Neuronal stem cell (in vitro differentiated cells): ENCODE measurements at places on chromosomes 3 and 15.

GRCh38 chr3:152258448-152259393 is 10.0 kb upstream of the MBNL1 start:
- no peak for DNase-seq

- no peak for DNase-seq
These were observed 70.5 kb upstream of the ATP2C1 start for GRCh38 chr3:130823241-130823884.

GRCh38 chr3:43949594-43949993 is 258.9 kb downstream of the ABHD5 start:
- DNase-seq = no peak

- no peak for DNase-seq
These were observed 2.4 kb downstream of the ROBO2 start for GRCh38 chr3:77042343-77042742.

DNA sequence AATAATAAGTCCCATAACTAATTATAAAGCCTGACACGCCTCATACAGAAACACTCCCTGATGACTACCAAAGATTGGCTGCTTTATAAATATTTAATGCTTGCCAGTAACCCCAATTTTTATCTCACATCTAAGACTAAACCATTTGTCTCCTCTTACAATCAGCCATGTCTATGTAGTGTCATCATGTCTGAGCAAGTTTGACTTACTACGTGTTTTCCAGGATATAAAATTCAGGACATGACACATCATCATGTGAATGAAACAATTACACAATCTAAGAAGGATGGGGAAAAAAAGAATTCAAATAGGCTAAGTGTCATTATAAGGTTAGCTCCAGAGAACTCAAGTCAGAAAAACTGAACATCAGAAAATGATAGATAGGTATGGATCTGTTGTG is 208.7 kb downstream of the MECOM start:
- DNase-seq = no peak

DNA sequence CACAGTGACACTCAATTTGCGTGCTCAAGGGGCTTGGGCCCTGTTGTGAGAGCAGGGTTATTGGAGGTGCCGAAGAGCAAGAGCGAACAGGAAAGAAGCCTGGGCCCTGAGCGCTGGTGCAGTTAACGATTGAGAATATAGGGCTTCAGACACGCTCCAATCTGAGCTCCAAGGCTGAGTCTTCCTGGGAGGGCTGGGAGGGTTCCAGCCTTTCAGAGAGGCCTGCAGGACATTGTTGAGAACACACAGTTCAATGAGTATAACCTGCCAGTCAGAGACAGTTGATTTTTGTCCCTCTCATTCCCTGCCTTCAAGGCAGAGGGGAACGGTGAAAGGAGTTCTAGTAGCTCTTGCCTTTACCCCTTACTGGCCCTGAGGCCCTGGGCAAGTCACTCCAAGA is 47.3 kb downstream of the GLDN start:
- DNase-seq = no peak

DNA sequence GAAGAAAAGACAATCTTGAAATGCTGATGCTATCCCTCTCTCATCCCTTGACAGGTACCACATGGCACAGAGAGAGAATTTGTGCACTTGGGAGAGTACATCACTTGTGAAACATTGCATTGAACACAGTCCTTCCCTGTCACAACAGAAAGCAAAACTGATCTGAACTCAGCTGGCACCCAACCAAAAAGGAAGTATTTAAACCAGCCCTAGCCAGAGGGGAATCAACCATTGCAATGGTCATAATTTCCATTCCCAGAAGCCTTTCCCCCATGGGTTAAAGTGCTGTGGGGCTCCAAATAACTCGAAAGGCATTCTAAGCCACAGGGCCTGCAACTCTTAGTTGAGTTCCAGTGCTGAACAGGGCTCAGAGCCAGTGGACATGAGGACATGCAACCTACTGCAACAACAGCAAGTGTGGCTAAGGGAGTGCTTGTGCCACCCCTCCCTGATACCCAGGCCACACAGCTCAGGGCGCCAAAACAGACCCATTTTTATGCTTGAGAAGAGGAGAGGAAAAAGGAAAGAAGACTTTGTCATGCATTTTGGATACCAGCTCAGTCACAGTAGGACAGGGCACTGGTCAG is 530.8 kb upstream of the BCHE start:
- no peak for DNase-seq

DNA sequence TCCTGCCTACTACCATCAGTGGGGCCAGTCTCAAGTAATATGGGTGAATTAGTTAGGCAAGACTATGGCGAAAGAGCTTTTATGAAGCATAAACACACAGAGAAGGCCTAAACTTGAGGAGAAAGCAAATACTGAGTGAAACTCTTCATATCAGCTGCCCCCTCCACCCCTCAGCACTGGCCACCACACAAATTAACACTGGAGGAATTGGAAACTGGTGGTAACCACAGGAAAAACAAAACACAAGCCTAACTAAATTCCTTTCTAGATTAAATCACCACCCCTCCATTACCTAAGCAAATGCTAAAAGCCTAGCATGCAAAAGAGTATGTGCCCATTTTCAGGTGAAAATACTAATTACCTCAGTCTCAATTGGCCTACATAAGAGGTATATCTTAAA is 774.7 kb upstream of the NECTIN3 start:
- DNase-seq = no peak

- no peak for DNase-seq
These were observed 670 bp upstream of the CBLB start for GRCh38 chr3:105869531-105869833.

- no peak for DNase-seq
These were observed 31.5 kb upstream of the TM4SF4 start for GRCh38 chr3:149442851-149443544.

DNA sequence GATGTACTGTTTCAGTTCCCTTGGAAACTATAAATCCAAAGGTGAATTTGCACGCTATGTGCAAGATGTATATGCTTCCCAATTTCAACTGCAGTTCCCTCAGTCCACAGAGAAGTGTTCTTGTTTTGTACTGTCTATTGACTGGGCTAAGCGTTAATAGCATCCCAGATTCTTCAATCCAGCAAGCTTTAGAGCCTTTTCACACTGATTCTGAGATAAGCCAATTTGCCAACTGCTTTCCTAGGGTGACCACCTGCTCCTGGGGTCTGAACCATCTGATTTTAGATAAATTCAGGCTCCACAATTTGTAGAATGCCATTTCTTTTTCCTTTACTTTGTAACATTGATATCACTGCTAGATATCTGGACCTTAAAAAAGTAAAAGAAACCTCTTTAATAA is 340.1 kb downstream of the PTPRG start:
- no peak for DNase-seq

- DNase-seq = no peak
These were observed 382.4 kb upstream of the GBE1 start for GRCh38 chr3:82143661-82144412.

GRCh38 chr15:74873756-74874424 is 725 bp upstream of the SCAMP2 start:
- no peak for DNase-seq

GRCh38 chr3:15010664-15011063 is 54.5 kb downstream of the MRPS25 start:
- DNase-seq = no peak

- DNase-seq = no peak
These were observed 82.7 kb downstream of the TLE3 start for GRCh38 chr15:70014860-70015490.

GRCh38 chr3:106906074-106906473 is 471.2 kb upstream of the CCDC54 start:
- DNase-seq = no peak

DNA sequence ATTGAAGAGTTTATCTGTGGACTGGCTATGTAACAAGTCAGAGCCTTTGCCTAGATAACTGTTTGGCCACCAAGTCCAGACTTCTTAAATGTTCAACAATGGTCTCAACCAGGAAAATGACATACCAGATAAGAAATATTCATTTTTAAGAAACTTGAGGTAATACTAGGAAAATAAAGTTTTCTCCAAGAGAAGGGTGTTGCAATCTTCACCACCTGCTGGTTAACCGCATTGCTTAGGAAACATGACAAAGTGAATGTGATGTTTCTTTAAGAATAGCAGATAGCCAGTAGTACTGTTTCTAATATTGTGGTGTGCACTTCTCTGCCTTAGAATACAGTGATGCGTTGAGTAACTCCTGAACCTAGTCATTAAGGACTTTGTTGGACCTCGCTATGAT is 321.5 kb upstream of the CADM2 start:
- no peak for DNase-seq

DNA sequence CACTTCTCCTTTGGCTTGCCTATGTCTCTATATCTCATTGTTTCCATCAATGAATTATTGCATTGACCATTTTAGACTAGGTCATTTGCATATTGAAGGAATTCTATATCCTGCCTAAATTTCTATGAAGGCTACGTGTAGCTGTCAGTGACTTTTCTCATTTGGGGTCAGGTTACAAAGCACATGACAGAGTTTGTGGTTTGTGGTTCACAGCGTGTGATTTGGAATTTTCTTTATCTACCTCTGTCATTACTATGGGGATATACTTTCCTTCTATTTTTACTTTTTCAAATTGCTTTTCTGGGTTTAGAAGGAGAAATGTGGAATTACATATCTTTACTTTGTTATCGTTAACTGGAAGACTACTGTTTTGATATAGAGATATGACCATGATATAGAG is 317.3 kb upstream of the CFAP20DC start:
- no peak for DNase-seq

- DNase-seq = no peak
These were observed 34.5 kb downstream of the ZIC4 start for GRCh38 chr3:147371771-147372340.

- DNase-seq = no peak
These were observed 51.0 kb downstream of the NR1D2 start for GRCh38 chr3:23996095-23996524.

DNA sequence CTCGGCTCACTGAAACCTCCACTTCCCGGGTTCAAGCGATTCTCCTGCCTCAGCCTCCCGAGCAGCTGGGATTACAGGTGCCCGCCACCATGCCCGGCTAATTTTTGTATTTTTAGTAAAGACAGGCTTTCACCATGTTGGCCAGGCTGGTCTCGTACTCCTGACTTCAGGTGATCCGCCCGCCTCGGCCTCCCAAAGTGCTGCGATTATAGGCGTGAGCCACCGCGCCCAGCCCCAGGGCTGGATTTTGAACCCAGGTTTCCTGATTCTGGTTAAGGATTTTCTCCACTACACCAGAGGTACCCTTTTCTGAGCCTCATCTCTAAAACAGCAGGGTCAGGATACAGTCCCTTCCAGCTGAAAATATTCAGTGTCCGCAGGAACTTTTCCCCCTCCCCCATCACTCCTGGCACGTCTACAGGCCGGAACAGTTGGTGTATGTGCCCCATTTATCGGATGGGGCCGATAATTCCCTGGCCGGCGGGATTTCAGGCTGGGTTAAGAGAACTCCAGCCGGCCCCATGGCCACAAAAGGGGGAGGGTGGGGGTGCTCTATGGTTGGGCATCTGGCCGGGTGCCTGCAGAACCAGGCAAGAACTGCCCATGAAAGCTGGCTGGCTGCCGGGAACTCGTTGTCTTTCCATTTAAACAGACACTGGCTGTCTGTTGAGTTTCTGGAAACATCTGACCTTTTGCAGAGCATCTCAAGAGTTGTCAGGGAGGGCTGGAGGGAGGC is 26.8 kb upstream of the SEMA4B start:
- DNase-seq = no peak

DNA sequence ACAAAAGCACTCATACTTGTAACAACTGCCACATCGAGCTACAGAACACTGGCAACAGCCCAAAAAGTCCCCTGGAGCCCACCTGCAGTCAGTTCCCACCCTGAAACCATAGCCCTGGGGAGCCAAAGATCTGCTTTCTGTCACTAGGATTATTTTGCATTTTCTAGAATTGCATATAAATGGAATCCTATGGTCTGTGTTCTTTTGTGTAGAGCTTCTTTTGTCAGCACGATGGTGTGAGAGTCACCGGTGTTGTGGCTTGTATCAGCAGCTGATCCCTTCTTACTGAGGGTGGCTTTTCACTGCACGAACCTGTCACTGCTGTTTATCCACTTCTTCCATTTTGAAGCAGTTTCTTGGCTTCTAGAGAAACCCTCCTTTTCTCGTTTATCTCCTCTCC is 60.1 kb upstream of the PRR23E start:
- no peak for DNase-seq

GRCh38 chr3:183698756-183699155 is 1.2 kb downstream of the YEATS2 start:
- DNase-seq = no peak

DNA sequence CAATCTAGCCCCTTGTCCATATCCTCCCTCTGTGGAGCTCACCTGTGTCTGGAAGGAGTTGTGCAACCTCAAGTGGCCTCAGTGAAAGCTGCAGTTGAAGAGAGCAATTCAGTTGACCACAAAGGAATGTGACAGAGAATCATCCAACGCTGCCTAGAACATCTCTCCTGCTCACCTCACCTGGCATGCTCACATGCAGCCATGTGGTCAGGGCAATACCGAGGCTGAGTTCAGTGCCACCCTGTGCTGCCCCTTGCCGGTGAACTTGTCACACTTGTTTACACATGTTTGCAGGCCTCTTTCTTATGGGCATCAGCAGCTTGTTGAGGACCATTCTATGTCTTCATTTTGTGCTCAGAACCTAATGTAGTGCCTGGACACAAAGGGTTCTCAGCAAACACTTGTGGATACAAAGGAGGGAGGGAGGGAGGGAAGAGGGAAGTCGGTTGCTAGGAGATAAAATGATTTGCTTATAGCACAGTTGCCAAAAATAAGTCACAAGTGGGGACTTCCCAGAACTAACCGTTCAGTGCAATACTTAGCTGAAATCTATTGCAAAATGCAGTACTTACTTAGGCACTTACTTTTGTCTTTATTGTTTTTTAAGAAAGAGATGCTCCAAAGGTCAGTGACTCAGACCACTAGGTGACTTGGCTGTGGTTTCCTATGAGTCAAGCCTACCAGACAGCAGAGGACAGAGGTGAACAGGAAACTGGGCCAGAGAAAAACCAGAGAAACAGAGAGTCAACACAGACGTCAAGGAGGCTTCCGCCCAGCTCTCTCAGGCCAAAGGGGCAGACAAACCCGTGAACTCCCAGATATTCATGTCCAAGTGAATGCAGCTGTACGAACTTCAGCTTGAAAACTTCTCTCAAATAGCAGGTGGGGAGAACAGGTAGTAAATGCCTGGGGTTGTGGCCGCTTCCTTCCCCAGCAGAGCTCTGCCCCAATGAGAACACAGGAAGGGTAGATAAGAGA is 227.8 kb upstream of the CTNNB1 start:
- no peak for DNase-seq

GRCh38 chr15:82540984-82541431 is 751 bp upstream of the RPS17 start:
- DNase-seq = peak; percentile 12

- no peak for DNase-seq
These were observed 200.5 kb downstream of the AKAP13 start for GRCh38 chr15:85580879-85581278.
